ENCODE measurements at places on chromosomes 13 and 19.

- no peak for DNase-seq
Measured at GRCh38 chr19:3692141-3693024, 7.9 kb downstream of the PIP5K1C start.

- DNase-seq = no peak
Measured at GRCh38 chr19:14166999-14167575, 30.7 kb upstream of the ASF1B start.

DNA sequence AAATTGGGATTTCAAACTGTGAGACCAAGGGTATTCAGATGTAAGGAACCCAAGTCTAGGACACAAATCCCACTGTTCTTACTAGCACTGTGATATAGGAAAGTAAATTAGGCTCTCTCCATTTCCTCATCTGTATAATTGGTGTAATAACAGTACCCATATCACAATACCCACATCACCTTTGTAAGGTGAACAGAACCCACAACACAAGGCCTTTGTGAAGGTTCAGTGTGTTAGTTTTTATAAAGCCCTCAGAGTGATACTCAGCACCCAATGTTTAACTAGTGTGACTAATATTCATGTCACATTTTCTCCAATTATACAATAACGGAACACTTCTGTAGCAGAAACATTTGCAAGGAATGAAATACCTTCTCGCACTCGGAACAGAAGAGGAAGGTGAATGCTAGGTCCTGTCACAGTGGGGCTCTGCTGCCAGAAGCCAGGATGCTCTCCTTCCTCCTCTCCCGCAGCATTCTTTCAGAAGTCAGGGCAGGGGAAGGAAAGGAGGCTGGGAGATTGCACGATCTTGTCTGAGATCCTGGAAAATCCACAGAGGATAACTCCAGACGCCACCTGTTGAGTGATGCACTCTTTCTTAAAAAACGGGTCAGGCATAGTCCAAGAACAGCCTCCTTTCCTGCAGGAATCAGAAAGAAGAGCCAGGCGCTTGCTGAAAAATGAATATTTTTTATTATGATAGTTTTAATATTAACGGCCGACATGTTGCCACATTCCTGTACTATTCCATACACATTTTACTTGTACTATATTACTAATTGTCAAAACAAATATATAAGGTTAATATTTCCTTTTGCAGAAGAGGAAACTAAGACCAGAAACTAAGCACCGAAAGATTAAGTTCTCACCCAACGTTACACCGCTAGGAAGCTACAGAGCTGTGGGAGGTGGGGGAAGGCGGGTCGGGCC is 762 bp downstream of the ZNF45 start:
- peak; percentile 14 for DNase-seq

GRCh38 chr13:44822291-44822690 is 167.0 kb downstream of the NUFIP1 start:
- no peak for DNase-seq

GRCh38 chr13:24983094-24983493 is 112.8 kb upstream of the PABPC3 start:
- DNase-seq = no peak

DNA sequence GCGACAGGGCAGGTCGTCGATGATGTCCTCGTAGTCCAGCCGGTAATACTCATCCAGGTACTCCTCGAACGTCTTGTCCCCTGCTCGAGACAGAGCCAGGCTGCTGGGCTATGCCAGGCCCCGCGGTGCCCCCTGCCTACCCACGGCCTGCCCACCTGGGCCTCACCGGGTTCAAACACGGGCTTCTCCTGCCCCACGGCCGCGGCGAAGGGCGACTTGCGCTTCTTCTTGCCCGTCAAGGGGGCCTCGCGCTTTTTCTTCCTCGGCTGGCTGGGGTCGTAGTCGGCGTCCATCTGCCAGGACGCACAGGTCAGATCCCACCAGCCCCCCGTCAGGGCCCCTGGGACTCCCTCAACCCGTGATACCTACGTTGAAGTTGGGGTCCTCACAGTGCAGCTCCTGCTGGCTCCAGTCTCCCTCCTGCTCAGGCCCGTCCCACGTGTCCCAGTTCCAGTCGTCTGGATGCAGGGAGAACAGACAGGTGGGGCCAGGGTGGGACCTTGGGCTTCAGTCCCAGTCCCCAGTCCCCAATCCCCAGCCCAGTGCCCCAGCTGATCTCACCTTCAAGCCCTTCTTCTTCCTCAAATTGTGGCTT is 8.1 kb downstream of the KRI1 start:
- DNase-seq = no peak

GRCh38 chr19:42074513-42075363 is 1.2 kb upstream of the ZNF574 start:
- no peak for DNase-seq

Measured in cardiac fibroblast (primary cell).